ENCODE measurements at places on chromosomes 12 and 14.

DNA sequence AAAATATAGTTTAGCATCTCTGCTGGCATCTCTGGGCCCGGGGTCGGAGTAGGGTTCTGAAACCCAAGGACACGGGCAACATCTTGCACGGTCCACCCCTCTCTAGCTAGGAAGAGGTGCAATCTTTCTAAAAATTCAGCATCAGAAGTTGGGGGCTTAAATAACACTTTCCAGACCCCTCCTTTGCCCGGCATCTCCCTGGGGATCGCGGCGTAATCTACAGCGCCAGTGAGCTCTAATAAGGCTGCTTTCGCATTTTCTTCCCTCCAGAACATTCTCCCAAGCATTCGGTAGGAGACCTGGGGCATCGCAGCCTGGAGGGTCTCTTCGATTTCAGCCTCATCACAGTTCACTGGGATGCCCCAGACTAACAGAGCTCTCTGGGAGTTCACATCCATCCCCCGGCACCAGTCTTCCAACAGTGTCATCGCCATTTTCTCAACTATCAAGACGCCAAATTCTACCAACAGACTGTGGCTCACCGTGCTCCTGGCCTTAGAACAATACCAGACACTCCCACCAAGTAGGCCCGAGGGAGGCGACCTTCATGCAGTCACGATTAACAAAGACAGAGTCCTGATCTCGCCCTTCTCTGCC lies 880 bp downstream of the PNMA1 start:
- DNase-seq, result no peak

DNA sequence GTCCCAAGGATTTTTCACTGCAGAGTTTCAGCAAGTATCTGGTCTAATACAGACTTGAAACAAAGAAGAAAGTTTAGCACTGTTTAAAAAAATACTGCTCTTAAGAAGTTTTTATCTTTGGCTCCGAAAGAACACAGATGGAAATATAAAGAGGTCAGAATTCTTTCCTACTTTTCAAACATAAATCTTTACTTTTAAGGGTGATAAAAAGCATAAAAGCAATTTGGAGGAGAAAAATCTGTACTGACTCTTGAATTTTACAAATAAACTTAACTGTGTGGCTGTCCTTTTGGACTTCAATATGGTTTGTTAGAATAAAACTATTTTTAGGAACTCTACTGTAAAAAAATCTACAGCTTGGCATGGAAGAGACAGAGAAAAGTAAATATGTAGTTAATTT lies 27.6 kb upstream of the ISM2 start:
- no peak for DNase-seq

GRCh38 chr14:58821421-58821820 lies 183.7 kb downstream of the DACT1 start:
- no peak for DNase-seq

DNA sequence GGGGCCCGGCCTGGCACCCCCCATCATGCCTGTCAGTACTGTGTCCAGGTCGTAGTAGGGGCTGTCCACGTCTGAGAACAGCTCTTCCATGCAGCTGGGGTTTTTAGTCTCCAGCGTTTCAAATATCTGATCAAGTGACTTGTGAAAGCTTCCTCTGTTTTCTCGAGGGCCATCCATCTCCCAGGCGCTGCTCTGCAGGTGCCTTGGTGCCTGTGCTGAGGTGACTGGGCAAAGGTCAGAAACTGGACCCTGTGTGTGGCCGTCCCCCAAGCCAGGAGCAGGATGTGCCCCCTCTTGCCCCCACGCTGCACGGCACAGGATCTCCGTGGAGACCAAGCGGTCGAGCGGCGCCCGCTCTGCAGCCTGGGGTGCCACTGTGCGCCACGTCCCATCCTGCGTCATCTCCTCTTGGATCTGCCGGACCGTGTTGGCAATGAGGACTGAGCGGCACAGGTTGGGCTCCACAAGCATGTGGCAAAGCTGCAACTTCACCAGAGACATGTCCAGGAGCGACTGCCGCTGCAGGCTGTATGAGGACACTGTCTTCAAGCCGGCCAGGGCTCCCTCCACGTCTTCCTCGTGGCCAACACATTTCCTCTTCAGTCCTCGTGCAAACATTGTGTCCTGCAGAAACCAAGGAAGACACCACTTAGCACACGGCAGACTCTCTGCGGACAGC lies 9.4 kb downstream of the CDCA4 start:
- DNase-seq, result no peak

- no peak for DNase-seq
Measured at GRCh38 chr12:116687888-116688287, 50.0 kb downstream of the SPRING1 start.
